Peyer's patch (tissue), 4 donors: ENCODE measurements at places on chromosomes 4 and X.
A peak's percentile ranks its signal among the peaks of the same experiment; 100 is the strongest.

DNA sequence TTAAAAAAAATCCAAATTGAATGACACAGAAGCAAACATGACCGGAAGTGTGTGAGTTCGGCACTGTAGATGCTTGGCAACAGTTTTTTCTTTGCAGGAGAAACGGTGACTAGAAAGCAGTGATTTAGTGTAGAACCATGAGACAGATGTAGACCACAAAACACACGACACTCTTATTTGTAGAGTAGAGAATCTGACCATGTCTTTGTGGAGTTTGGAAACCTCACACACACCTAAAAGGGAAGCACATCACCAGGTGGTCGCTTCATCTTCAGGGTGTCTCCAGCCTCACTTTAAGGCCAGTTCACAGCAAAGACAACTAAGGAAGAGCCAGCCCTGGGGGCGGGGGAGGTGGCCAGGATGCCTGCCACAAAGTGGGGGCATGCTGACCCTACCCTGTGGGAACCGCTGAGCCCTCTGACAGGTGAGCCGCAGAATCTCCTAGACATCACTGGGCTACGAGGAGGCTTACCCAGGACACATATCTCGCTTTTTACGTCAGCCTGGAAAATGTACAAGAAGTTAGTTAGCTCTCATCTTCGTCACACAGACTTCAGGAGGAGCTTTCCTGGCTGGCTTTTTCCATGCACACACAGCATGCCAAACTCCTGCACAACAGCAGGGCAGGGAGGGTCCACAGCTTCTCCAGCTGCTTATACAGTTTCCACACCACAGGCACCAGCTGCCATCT lies 64.4 kb upstream of the PDLIM3 start:
- H3K4me3 ChIP-seq, result no peak overlapping the region
- H3K27ac ChIP-seq, result no peak overlapping the region
- H3K36me3 ChIP-seq, result no peaks in the 10 kb centered on the region

- no peak overlapping the region for H3K4me3 ChIP-seq
- H3K36me3 ChIP-seq, result no peaks in the 10 kb centered on the region
- no peak for DNase-seq
These were observed 92.5 kb downstream of the RASL11B start for GRCh38 chr4:52954560-52955170.

DNA sequence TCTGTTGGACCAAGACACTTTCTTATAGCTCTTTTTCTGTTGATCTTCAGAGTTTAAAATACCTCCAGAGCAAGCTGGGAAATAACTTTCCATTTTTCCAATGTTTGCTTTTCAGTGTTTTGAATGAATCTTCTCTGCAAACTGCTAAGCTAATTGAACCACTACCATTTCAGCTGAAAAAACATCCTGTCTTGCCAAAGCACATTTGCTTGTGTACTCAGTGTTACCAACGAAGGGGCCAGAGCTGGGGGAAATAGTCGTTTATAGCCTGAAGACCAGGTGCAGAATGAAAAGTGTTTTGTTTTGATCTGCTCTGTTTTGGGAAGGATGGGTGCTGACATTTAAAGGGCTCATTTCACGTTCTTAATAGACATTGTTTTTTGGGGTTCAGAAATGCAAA lies 88.4 kb upstream of the CLNK start:
- no peaks in the 10 kb centered on the region for H3K4me1 ChIP-seq
- H3K4me3 ChIP-seq, result no peak overlapping the region
- no peaks in the 10 kb centered on the region for H3K36me3 ChIP-seq
- no peak overlapping the region for H3K27ac ChIP-seq

DNA sequence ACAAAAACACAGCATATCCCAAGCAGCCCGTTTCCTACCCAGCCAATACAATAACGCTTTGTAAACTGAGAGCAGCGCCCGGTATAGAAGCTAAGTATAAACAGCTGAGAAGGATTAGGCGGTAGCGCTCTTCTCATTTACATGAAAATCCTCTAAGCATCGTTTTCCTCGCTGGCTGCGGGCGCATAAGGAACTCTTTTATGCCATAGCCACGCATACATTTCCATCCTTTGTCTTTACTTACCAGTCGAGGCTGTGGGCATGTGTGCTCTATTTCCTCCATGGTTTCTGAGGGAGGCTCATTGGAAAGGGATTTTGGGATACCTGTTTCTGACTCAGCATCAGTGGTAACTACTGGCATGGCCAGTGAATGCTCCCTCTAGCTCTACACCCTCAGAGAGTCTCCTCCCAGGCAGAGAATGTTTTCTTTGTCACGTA lies 383 bp downstream of the PCYT1B start:
- no peaks in the 10 kb centered on the region for H3K36me3 ChIP-seq
- H3K27ac ChIP-seq, result no peak overlapping the region
- no peak for DNase-seq
- no peak overlapping the region for H3K4me3 ChIP-seq
- no peaks in the 10 kb centered on the region for H3K27me3 ChIP-seq

GRCh38 chr4:152556283-152556682 lies 20.4 kb upstream of the FBXW7 start:
- no peak overlapping the region for H3K27ac ChIP-seq
- no peaks in the 10 kb centered on the region for H3K4me1 ChIP-seq
- H3K4me3 ChIP-seq, result no peak overlapping the region
- H3K27me3 ChIP-seq, result no peaks in the 10 kb centered on the region

GRCh38 chr4:166064721-166065120 lies 191.7 kb downstream of the TLL1 start:
- no peaks in the 10 kb centered on the region for H3K27me3 ChIP-seq
- H3K36me3 ChIP-seq, result no peaks in the 10 kb centered on the region
- no peak overlapping the region for H3K27ac ChIP-seq
- H3K4me1 ChIP-seq, result no peaks in the 10 kb centered on the region

GRCh38 chrX:33001107-33001506 lies 210.2 kb downstream of the DMD start:
- H3K27ac ChIP-seq, result no peak overlapping the region
- H3K4me3 ChIP-seq, result no peak overlapping the region
- no peaks in the 10 kb centered on the region for H3K27me3 ChIP-seq
- H3K4me1 ChIP-seq, result no peaks in the 10 kb centered on the region
- no peak for DNase-seq
- no peaks in the 10 kb centered on the region for H3K36me3 ChIP-seq

DNA sequence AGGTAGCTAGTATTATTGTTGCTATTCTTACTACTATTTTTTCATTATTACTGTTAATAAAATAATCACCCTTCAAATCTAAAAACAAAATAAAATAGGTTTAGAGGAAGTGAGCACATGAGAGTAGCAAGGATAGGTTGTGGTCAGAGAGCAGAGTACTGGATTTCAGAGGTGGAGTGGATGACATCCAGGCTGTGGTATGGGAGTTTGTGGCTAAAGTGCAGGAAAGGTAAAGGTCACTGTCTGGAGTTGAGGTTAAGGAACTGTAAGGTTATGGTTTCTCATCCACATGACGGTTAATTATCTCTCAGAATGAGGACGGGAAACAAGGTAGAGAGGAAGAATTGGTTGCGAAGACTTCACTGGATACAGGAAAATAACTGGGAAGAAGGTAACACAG lies 27.7 kb downstream of the STEEP1 start:
- H3K4me3 ChIP-seq, result no peak overlapping the region
- H3K4me1 ChIP-seq, result no peaks in the 10 kb centered on the region
- DNase-seq, result no peak

DNA sequence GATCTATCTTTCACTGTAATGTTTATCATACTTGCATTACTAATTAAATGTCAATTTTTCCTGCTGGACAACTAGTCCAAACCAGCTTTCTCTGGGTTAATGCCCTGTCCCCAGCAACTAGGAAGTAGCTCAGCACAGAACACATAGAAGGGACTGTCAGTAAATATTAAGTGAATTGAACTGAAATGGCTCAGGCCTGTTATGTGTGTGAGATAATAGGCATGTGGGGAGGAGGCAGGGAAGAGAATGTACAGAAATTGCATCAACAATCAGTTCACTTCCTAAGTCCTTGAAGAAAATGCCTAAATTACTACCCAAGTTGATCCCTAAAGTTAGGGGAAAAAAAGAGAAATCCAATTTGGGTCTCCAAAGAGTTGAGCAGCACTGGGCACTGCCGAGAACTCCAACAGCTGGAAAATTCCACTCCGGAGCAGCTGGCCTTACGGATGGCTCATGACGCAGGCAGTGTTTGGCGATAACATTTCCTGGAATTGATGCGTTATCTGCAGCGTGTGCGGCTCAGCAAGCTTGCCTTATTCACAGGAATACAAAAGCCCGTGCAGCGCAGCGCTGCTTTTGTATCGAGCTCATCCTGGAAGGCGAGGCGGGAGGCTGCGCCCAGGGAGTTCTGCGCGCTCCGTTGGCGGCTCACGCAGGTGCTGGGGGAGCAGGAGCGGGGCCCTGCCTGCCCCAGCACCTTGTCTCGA lies 297.3 kb upstream of the LCORL start:
- no peak for DNase-seq
- H3K4me3 ChIP-seq, result peak overlapping the region; percentile 21
- H3K27ac ChIP-seq, result no peak overlapping the region

GRCh38 chr4:14920237-14920636 lies 82.0 kb upstream of the CPEB2 start:
- no peak overlapping the region for H3K27ac ChIP-seq
- DNase-seq, result no peak
- no peaks in the 10 kb centered on the region for H3K36me3 ChIP-seq
- H3K27me3 ChIP-seq, result no peaks in the 10 kb centered on the region

DNA sequence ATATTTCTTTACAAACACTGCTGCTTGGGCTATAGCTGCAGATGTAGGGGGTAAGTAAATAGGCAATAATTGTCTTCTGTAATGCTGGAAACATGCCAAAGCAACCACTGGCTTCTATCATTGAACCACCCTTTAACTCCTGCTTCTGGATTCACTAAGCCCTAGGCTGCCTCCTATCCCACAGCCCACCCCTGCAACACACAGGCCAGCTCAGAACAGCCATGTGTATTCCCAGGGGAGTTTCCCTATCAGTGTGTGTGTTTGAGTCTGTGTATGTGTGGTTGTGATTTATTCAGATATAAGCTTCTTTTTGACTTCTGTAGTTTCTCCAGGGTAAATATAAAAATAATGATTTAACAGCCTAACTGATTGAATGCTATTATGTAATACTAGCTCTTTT lies 291.3 kb downstream of the PCDH10 start:
- DNase-seq, result no peak
- no peak overlapping the region for H3K27ac ChIP-seq
- no peak overlapping the region for H3K4me3 ChIP-seq
- no peaks in the 10 kb centered on the region for H3K36me3 ChIP-seq
- no peaks in the 10 kb centered on the region for H3K27me3 ChIP-seq
- no peaks in the 10 kb centered on the region for H3K4me1 ChIP-seq

GRCh38 chrX:134743091-134743490 lies 84.8 kb upstream of the PLAC1 start:
- H3K27ac ChIP-seq, result no peak overlapping the region
- no peaks in the 10 kb centered on the region for H3K27me3 ChIP-seq
- H3K36me3 ChIP-seq, result no peaks in the 10 kb centered on the region
- no peak overlapping the region for H3K4me3 ChIP-seq

- no peaks in the 10 kb centered on the region for H3K36me3 ChIP-seq
- H3K4me1 ChIP-seq, result no peaks in the 10 kb centered on the region
- H3K4me3 ChIP-seq, result no peak overlapping the region
- DNase-seq, result no peak
- no peaks in the 10 kb centered on the region for H3K27me3 ChIP-seq
- H3K27ac ChIP-seq, result no peak overlapping the region
These were observed 8.2 kb upstream of the TRAM1L1 start for GRCh38 chr4:117093571-117093970.

GRCh38 chr4:43277003-43277402 lies 384.5 kb downstream of the GRXCR1 start:
- no peak for DNase-seq
- H3K4me3 ChIP-seq, result no peak overlapping the region
- H3K27ac ChIP-seq, result no peak overlapping the region
- no peaks in the 10 kb centered on the region for H3K27me3 ChIP-seq
- H3K36me3 ChIP-seq, result no peaks in the 10 kb centered on the region

DNA sequence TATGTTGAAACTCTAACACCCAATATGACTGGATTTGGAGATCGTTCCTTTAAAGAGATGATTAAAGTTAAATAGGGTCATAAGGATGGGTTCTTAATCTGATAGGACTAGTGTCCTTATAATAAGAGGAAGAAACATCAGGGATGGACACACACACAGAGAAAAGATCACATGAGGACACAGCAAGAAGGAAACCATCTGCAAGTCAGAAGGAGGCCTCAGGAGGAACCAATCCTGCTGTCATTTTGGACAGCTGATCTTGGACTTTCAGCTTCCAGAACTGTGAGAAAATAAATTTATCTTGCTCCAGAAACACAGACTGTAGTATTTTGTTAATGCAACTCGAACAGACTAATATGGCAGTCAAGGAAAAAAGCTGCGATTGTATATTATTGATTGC lies 631.5 kb downstream of the PCDH7 start:
- no peaks in the 10 kb centered on the region for H3K27me3 ChIP-seq
- H3K36me3 ChIP-seq, result no peaks in the 10 kb centered on the region
- DNase-seq, result no peak
- no peak overlapping the region for H3K4me3 ChIP-seq
- no peaks in the 10 kb centered on the region for H3K4me1 ChIP-seq
- H3K27ac ChIP-seq, result no peak overlapping the region

DNA sequence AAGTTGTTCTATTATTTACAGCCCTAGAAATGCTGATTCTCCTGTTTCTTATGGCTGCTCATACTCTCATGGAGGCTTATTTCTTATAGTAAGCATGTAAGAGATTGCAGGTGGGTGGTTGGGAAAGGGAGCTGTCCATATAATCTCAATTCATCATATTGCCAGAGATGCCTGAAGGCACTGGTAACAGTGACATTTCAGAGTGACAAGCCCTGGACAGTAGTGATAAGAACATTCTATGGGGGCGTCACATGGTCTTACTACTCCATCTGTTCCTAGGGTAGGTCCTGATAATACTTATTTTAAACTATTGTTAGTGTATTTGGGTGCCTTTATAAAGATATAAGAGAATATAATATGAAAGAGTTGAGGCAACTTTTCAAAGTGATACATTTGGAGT lies 171.5 kb downstream of the CFAP299 start:
- no peaks in the 10 kb centered on the region for H3K4me1 ChIP-seq
- DNase-seq, result no peak
- no peaks in the 10 kb centered on the region for H3K36me3 ChIP-seq
- H3K4me3 ChIP-seq, result no peak overlapping the region
- H3K27me3 ChIP-seq, result no peaks in the 10 kb centered on the region

GRCh38 chr4:15965325-15965724 lies 2.4 kb upstream of the FGFBP2 start:
- no peak overlapping the region for H3K27ac ChIP-seq
- H3K4me1 ChIP-seq, result no peaks in the 10 kb centered on the region
- no peak for DNase-seq
- H3K36me3 ChIP-seq, result no peaks in the 10 kb centered on the region
- no peaks in the 10 kb centered on the region for H3K27me3 ChIP-seq

DNA sequence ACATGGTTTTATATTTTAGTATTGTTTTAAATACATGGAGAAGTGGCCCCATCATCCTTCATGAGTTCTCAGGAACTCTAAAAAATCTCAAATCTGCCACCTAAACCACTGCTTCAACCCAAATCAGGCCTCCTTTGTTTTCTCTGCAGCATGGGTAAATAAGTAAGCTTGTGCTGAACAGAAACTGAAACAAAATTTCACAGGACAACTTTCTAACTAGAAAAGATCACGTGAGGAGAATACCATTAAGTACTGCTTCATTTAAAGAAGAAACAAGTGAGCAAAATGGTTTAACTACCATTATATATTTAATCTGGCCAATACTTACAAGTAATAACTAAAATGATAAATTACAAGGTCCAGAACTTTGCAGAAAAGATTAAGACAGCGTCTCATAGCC lies 2.5 kb downstream of the ARAP2 start:
- H3K36me3 ChIP-seq, result no peaks in the 10 kb centered on the region
- peak overlapping the region; percentile 10 for H3K4me3 ChIP-seq
- H3K27me3 ChIP-seq, result no peaks in the 10 kb centered on the region
- H3K27ac ChIP-seq, result peak overlapping the region; percentile 98

GRCh38 chr4:42428036-42428435 lies 30.7 kb downstream of the SHISA3 start:
- no peaks in the 10 kb centered on the region for H3K36me3 ChIP-seq
- H3K27me3 ChIP-seq, result no peaks in the 10 kb centered on the region
- H3K4me1 ChIP-seq, result no peaks in the 10 kb centered on the region
- H3K27ac ChIP-seq, result no peak overlapping the region
- DNase-seq, result no peak
